ENCODE measurements at places on chromosomes 1 and 21. TPM values are rescaled to one million over a fixed set of nuclear protein-coding genes. Genes with fewer than 3 reads are reported as not detected.

The TRAF3IP3 gene
- 127 TPM for total RNA-seq

The TNFSF4 gene
- 2.4 TPM for total RNA-seq

DNA sequence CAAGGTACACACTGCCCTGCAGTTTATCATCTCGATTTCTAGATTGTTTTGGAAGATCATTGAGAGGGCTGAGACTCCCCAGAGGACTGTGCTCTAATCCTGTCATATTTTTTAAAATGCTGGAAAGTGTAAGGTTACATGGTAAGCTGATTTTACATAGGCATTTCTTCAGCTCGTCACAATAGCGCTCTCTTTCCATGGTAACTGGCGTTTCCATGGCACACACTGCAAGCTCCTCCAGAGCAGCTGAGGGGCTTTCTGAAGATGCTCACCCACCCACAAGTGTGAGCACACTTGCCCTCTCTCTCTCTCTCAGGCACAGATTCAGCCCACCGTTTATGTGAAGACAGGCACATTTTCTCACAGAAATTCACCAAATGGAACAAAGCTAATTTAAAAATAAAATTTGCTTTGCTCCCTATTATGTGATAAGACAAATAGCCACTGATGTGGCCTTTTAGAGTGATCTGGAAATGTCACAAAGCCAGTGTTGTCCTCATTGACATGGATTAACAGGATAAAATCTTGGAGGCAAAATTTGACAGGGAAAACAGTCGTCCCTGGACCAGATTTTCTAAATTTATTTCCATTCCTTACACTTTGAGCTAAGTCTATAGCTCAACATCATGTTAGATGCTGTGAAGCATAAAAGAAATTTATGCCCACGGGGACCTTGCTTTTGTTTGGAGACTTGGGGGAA is 421.5 kb downstream of the RWDD3 start:
- DNase-seq = no peak

GRCh38 chr1:155929057-155929456 is 5.2 kb downstream of the KHDC4 start:
- DNase-seq = no peak

The BSND gene
- total RNA-seq = not detected

The BRDT gene
- total RNA-seq = not detected

GRCh38 chr1:71494163-71494562 is 413.3 kb upstream of the ZRANB2 start:
- no peak for DNase-seq

The KISS1 gene
- total RNA-seq = not detected

DNA sequence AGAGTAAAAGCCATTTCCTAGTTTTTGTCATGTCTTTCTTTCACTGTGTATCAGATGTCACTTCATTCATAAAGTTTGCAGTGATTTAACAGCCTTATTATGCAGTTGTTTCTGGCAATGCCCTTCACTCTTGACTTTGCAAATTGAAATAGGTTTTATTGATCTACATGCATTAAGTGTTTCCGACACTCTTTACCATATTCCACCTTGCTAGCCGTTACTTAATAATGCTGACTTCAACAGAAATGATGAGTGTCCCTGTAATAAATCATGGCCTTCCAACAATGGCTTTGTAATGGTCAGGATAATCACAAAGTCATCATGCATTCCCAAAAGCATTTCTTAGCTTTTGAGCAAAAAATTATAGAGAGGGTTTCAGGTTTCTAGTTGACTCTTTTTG is 236.8 kb upstream of the FMN2 start:
- DNase-seq = no peak

Data from activated T-cell treated with anti-CD3 and anti-CD28 coated beads, Interleukin-2, amount 50 U/mL, for 72 hours (primary cell).